ENCODE measurements at places on chromosomes 6 and 20.

- DNase-seq: no peak
Measured at GRCh38 chr20:46622165-46622564, 29.1 kb downstream of the SLC13A3 start.

DNA sequence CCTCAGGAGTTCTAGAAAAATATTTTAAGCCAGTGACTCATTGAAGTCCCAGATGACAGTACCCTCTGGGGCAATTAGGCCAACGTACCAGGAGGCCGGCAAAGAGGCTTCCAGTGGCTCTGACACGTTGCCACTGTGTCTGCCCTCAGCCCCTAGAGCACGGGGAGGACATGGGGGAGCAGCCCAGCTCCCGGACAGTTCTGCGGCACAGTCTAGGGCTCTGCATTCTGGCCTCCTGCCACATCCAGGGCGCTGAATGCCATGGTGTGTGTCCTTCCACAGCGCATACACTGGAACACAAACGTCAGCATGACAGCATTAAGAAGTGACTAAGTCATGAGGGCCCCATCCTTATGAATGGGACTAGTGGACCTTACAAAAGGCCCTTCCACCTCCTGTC, 156.2 kb downstream of the RNASET2 start:
- no peak for DNase-seq

DNA sequence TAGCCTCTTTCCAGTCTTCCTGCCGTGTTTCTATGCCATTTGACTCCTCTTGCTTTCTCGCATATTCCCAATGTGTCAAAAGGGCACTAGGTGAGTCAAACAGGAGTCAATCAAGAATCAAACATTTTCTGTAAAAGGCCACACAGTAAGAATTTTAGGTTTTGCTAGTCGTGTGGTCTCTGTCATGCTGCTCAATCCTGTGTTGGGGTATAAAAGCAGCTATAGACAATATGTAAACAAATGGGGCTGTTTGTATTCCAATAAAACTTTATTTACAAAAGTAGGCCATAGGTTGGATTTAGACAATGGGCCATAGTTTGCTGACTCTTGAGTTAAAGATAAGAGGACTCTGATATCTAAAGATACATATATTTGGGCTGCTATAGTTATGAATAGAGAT, 235.4 kb upstream of the BTBD3 start:
- DNase-seq: no peak

GRCh38 chr20:48703511-48704219, 124.1 kb downstream of the PREX1 start:
- no peak for DNase-seq

DNA sequence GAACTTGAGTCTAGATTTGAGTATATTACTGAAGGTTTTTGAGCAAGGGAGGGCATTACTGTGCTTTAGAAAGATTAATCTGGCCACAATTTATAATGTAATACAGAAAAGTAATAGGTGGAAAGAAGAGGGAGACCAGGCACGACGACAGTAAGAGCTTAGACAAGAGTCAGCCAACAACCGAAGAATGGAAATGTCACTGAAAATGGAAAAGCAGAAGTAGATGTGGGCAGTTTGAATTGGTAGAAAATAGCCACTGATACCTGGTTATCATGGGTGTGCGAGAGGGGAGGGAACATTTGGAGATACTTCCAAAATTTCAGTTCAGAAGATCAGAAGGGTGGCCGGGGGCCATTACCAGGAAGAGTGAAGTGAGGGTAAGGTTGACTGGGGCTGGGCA, 339.1 kb downstream of the UTRN start:
- no peak for DNase-seq

DNA sequence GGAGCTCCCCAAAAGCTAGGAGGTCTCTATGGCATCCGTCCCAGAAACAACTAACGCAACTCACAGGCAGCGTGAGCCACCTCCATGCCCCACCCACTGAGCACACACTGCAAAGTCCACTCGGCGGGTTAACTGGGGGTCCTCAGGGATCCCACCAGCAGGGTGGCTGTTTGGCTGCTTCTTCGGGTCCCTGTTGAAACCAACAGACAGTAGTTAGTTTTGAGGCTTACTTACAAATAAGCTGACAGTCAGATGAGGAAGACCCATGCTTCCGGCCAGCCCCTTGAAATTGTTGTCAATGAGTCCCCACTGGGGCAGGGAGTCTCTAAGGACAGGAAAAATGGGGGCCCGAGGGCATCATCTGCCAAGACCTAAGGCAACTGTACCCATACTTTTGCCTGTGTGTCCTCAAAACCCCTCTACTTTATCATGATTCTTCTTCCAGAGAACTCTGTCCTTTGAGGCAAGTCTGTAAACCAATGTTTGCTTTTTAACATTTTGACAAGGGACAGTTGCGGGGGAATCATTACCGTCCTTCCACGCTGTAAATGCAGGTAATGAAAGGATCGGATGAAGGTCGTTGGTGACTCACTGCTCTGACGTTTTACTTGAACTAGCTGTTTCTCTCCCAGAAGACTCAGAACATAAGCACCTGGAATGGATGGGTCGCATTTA, 2.2 kb upstream of the PCK1 start:
- DNase-seq: no peak

- no peak for DNase-seq
Measured at GRCh38 chr6:149031859-149032598, 285.2 kb downstream of the UST start.

- DNase-seq: no peak
Measured at GRCh38 chr6:154481521-154482013, 28.9 kb downstream of the CNKSR3 start.

DNA sequence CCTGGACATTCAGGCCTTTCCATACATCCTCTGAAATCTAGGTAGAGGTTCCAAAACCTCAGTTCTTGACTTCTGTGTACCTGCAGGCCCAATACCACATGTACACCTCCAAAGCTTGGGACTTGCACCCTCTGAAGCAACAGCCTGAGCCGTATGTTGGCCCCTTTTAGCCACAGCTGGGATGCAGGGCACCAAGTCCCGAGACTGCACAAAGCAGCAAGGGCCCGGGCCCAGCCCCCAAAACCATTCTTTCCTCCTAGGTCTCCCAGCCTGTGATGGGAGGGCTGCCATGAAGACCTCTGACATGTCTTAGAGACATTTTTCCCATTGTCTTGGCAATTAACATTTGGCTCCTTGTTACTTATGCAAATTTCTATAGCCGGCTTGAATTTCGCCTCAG, 107.4 kb upstream of the FRMD1 start:
- DNase-seq: no peak

DNA sequence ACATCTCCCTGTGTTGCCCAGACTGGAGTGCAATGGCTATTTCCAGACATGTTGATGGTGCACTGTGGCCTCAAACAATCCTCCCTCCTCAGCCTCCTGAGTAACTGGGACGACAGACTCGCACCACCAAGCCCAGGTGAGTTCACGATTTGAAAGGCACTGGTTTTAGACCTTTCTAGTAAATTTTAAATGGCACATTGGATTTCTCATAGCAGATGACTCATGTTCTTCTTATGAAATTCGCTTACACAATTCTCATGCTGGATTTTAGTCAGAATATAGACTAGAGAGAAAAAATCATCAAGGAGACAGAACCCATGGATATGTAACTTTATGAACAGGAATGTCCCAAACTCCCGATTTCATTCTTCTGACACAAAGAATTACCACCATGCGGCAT, 18.1 kb upstream of the PXDC1 start:
- DNase-seq: no peak

DNA sequence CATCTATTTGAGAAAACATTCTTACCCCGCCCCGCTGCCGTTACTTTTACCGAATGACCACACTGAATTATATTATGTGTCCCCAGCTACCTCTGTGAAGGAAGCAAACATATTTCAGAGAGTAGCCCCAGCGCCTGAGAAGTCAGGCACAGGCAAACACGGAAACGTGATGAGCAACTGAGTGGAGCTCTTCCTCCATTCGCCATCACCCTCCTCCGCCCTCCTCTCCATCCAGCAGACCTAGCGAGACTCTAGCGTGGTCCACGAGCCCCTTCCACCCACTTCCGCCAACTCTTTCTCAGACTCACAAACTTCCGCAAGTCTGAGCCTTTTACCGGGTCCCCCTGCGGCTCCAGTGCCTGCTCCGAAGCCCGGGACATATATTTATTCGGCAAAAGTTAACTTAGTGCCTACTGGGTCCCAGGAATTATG, 582 bp downstream of the SNRPB start:
- DNase-seq: peak; percentile 43

DNA sequence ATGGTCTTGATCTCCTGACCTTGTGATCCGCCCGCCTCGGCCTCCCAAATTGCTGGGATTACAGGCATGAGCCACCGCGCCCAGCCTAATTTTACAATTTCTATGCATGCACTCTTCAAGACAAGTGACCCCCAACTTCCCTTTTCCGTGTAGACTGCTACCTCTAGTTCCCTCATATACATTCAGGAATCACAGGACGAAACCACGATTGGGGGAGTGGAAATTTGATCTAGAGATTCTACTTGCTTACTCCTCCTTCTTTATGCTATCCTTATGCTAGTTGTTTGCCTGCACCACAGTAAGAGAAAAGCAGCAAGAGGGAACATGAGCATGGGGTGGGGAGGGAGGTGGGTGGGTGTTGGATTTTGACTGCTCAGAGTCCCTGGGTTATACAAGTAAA, 34.9 kb downstream of the OSTM1 start:
- no peak for DNase-seq

DNA sequence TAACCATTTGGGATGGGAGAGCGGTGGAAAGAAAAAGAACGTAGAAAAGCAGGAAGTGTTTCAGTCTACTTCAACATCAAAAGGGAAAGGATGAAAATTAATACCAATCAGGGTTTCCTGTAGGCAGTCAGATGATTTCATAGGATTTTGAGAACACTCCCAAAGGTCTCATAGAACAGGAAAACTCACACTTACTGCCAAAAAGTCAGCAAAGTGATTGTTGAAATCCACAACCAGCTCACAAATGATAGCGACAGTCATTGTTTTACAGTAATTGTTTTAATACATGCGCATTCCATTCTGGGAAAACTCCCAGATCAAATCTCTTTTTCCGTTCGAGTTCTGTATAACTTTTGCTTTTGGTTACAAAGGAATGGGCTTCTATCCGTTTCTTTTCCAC, 5.3 kb upstream of the CNKSR3 start:
- no peak for DNase-seq

DNA sequence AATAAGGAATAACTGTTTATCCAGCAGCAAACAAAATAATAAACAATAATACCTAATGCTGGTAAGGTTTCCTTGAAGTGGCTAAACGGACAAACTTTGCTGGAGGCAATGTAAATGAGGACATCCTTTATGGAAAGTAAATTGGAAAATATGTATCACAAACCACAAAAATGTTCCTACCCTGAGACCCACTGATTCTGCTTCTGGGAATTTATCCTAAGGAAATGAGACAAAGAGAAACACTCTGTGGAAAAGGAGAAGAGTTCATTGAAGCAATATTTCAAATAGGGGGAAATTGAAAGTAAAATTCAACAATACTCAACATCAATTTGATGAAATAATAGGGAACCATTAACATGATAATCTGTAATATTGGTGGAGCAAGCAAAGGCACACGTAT, 37.9 kb downstream of the MAFB start:
- no peak for DNase-seq

DNA sequence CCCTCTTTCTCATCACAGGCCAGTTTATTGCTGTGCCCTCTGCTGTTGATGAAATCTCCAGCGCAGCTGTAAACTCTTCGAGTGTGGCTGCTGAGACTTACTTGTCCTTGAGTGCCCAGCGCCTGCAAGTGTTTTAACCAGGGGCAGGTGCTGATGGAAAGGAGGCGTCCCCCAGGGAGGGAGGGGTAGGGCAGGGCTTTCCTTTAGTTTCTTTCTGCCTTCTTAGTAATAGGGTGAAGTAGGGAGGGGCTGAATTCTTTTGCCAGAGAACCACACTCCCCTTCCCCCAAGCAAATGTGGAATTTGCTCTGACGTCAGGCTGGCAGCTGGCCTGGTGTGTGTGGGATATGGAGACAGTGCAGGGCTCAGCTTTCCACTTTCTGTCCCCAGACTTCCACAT, 61.2 kb downstream of the IGF2R start:
- no peak for DNase-seq

GRCh38 chr6:135323202-135323668, 142.1 kb downstream of the MYB start:
- no peak for DNase-seq

DNA sequence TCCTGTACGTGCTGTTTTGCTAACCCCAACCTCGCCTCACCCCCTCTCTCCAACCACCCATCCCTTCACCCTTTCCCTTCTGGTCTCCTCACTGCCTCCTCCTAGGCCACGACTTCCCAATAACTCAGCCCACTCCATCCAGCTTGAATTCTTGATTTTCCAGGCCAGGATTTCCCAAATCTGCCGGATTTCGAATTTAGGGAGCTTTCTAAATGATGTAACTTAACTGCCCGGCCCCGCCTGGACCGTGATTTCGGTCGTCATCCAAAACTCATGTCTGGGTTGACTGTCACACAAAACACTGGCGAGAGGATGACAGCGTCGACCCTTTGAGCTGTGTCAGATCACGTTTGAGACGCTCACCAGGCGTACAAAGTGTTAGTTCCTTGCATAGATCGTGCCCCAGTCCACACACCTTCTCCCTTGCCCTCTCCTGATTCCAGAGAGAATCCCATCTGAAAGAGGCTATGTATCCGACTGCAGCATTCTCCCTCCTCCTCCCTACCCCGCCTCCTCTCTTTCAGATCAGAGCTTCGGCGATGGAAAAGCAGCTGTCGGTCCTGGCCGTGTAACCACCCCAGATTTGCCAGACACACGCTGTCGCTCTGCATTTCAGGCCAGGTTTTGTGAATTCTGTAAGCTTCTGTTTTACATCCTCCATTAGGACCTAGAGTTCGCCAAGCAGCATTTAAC, 168.2 kb downstream of the GPX5 start:
- no peak for DNase-seq

DNA sequence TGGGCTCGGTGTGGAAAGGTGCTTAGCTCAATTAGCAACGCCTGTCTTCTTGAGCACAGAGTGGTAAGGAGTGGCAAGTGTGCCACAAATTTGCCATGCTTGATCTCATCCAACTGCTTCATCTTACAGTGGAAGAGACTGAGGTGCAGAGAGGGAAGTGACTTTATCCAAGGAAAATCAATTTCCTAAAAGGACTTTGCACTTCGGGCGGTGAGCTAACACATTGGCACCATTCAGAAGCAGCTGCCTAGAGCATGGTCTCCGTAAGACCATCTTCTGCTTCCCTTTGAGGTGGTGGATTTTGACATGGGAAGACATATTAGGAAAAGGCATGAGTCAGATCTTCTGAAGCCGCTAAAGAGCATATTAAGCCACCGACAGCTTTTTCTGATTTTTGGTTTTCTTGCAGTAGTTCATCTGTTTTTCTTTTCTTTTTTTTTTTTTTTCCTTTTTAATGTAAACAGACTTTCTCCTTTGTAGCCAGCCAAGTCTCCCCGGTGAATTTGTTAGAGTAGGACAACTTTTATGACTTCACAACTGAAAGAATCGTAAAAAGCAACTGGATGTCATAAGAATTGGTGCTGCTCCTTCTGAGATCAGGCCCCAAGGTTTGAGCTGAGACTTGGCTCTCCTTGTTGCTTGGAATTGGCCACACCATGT, 273.2 kb downstream of the CDC5L start:
- no peak for DNase-seq

GRCh38 chr20:38894091-38894847, 31.9 kb upstream of the FAM83D start:
- no peak for DNase-seq

- no peak for DNase-seq
Measured at GRCh38 chr20:18412221-18412901, 54.5 kb downstream of the DZANK1 start.
